ENCODE measurements at places on chromosomes 4 and X.

GRCh38 chrX:22912616-22913015 is 87.1 kb upstream of the DDX53 start:
- DNase-seq: no peak

DNA sequence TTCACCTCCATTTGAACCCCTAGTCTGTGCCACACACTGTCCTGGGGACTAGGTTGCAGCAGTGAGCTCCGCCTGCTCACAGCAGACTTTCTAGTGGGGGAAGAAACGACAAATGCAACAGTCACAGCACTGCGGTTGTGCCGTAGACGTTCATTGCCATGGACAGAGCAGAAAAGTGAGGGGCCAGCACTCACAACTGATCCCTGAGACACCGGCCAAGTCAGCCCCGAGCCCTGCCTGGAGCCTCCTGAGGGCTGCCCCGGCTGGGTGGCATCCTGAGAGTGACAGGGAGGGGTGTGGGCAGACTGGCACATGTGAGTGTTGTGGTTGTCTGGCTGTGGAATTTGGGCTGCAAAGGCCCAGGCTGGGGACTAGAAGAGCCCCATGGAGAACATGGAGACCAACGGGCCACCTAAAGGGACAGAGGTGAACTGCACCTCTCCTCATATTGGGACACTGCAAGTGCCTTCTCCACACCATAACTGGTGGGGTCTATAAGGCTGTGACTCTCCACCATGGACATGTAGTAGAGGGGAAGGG is 4.6 kb downstream of the DUSP9 start:
- DNase-seq: peak; percentile 12

GRCh38 chr4:43757147-43757546 is 691.5 kb downstream of the KCTD8 start:
- DNase-seq: peak; percentile 46

GRCh38 chr4:140252141-140252741 is 98.3 kb upstream of the MAML3 start:
- peak; percentile 29 for DNase-seq

DNA sequence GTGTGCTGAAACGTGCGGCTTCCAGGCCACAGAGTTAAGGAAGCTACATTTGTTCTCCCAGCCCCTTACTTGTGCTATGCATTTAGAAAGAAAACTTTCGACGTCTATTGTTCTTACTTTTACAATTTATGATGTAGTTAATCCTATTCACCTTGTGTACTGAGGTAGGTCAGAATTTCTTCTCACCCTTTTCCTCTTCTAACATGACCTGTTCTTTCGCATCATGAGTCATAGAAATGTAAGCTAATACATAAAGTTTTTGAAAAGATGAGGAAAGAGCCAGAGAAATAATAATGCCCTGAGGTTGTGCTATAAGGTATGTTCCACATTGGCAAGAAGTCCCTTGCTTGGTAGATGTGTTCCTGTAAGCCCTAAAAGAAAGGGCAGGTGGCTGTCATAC is 298.3 kb downstream of the TRIML1 start:
- DNase-seq: peak; percentile 24

- no peak for DNase-seq
Measured at GRCh38 chr4:139745111-139745639, 79.6 kb downstream of the MGST2 start.

DNA sequence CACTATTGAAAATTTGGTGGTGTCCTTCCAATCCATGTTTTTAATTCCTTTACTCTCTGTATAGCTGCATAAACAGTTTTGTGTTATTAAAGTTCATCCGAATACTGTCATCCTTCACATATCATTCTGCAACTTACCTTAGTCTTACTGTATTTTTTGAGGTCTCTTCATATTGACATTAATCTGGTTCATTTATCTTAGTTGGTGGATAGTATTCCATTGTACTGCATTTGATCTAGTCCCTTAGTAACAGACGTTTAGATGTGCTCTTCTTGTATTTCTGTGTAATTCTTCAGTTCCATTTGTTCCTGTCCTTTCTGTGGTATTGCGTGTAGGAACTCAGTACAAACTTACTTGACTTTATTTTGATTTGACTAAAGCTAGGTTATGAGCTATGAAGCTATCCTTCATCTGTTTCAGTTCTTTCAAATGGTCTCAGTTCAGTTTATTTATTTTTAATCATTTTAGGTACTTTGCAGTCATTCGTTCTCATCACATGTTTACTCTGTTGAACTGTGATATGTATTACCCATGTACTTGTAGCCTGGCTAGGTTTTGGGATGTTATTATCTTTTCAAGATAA is 41.3 kb downstream of the RAPGEF2 start:
- no peak for DNase-seq

DNA sequence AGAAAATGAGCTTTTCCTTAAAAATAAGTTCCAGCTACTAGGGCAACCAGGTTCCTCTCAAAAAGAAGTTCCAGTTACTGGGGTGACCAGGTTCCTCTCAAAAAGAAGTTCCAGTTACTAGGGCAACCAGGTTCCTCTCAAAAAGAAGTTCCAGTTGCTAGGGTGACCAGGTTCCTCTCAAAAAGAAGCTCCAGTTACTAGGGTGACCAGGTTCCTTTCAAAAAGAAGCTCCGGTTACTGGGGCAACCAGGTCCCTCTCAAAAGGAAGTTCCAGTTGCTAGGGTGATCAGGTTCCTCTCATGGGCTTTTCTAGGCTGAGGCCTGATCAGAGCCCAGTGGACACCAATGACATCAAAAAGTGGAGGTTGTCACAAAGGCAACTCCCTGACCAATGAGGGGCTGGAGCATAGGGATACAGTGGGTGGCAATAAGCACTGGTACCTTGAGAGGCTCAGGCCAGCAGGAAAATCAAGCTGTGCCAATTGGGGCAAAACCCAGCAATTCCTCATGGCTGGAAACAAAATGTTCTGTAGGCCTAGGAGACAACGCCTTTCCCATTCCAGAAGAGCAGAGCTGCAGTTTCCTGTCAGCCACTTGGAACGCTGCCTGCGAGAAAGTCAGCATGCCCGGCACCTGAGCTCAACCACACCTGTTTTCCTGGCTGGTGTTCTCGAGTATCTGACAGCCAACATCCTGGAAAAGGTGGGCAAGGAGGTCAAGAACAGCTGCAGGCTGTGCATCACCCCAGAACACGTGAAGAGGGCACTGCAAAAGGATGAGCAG is 12.3 kb upstream of the SYTL5 start:
- DNase-seq: peak; percentile 51
